SW 1271 (cell line): ENCODE measurements at places on chromosomes 12 and 14.

GRCh38 chr12:89456565-89456964 lies 68.0 kb downstream of the GALNT4 start:
- DNase-seq = no peak

GRCh38 chr12:114306646-114307045 lies 99.3 kb downstream of the TBX5 start:
- no peak for DNase-seq

DNA sequence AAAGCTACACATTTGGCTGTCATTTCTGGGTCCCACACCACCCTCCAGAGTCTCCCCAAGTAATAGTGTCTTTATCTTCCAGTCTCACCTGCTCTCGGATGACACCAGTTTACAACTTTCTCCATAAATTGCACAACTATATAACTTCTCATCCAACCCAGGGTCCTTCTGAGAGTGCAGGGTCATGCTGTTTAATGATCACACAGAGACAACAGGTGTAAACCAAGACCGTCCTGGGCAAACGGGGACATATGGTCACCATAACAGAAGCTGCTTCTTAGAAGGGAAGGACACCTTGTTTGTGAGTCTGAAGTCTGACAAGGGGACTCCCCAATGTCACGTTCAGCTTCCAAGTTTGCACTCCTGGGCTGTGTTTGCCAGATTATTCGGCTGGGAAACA lies 74.3 kb downstream of the MAP1LC3B2 start:
- no peak for DNase-seq

DNA sequence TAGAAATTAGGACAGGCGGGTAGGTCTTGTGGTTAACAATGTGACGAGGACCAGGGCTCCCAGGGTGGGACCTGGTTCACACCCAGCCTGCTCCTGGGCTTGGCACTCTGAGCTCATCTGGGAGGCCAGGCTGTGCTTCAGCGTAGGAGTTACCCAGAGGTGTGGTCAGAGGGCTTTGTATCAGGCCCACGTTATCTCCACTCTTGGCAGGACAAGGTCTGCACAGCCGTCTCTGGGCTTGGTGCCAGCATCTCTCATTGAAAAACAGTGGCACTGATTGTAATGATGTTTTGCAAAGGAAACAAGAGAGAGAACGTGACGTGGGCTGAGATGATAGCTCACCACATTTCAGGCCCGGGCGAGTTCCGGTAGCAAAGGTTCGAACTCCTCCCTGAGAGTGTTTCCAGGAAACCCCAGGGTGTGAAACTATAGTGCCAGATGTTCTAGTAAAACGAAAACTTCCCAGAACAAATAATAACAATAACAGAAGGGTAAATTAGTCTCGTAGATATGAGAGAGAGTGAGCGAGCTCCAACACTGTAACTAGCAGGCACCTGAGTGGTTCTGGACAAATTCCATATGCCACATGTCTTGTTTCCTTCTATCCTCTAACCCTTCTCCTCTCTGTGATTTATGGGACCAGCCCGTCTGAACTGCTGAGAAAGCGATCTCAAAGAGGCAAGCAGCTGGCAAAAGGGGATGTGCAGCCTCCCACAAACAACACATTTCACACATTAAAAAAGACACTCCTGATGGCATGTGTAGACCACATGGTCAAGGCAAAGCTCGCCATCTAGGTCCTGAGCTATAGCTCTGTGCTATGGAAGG lies 227.3 kb downstream of the KTN1 start:
- no peak for DNase-seq

DNA sequence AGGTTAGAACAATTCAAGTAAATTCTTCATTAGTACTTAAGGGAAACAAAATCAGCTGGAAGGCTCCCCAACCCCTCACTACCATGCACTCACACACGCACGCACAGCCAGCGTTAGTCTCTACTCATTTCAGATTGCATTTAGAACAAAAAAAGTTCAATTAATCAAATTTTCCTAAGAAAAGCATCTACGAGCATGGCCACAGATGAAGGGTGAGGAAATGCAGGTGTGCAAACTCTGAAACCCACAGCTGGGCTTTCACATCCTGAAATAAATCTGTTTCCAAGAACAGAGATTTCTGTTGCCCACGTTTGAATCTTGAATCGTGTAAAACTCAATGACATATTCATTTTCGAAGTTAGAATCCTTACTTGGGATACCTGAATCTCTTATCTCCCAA lies 62.6 kb downstream of the SEL1L start:
- DNase-seq = no peak

DNA sequence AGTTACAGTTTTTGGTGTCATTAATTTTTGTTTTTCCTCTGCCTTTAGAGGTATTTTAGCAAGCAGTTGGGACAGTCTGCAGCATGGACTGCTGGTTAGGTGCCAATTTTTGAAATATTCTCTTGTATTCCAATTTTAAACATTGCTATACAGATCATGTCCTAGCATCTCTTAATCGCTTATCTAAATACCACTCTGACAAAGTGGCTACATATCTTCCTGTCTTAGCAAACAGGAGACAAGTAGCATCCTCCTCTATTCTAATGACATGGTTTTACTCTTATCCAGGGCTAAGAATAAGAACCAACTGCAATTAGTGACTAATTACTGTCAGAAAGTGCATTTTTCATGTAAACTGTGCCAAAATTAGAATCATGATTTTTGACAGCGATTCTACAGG lies 117.8 kb upstream of the ATP2B1 start:
- DNase-seq = no peak
